Inflammatory macrophage treated with lipopolysaccharide for 4 hours (primary cell): ENCODE measurements at places on chromosomes 3 and 15.

DNA sequence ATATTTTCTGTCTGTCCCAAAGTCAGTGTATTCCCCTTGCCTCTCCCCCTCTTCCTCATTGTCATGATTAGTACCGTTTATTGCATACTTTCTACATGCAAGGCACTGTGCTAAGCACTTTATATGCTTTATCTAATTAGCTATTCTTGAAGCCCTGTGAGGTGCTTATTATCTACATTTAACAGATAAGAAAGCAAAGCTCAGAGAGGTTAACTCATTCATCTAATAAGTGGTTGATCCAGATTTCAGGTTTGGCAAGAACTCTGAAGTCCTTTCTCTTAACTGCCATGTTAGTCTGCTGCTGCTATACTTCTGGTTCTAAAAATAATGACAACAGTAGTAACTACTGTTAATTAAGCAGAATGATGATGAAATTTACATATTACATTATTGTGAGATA, 13.5 kb downstream of the IQGAP1 start:
- DNase-seq, result no peak

GRCh38 chr3:11136830-11137626, 17.3 kb upstream of the HRH1 start:
- DNase-seq, result no peak

DNA sequence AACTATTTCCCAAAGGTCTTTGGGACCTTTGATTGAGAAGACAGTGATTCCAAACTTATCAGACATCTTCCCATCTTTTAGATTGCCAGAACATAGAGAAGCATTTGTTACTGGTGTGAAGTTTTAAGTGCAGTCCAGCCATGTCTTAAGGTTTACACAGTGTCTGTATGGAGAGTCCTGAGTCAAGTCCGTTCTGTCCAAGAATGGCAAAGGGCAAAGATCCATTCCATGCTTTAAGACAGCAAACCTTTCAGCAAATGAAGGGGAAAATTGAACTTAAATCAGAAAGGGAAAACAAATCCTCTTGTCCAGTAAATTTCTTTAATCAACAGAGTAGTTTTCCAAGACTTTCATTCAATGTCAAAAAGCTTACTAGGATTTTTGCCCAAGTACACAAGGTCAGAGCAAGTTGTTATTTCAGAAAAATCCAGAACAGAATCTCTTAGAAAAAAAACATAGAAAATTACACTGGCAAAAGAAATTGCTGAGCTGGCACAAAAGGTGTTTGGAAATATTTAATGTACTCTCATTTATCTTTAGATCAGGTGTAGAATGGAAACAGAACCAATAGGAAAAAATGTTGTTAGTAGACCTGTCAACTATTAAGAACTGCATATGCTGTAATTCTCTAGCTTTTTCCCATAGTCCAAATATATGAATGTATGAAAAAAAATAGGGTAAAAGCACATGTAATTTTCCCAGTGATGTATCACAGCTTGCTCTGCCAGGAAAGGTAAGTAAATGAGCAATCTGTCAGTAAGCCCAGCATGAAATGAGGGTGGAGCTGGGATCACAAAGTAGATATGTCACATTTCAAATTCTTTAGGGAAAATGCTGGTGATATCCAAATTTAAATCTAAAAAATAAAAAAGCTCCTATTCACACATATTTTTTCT, 1099.9 kb downstream of the TUSC7 start:
- DNase-seq, result no peak

DNA sequence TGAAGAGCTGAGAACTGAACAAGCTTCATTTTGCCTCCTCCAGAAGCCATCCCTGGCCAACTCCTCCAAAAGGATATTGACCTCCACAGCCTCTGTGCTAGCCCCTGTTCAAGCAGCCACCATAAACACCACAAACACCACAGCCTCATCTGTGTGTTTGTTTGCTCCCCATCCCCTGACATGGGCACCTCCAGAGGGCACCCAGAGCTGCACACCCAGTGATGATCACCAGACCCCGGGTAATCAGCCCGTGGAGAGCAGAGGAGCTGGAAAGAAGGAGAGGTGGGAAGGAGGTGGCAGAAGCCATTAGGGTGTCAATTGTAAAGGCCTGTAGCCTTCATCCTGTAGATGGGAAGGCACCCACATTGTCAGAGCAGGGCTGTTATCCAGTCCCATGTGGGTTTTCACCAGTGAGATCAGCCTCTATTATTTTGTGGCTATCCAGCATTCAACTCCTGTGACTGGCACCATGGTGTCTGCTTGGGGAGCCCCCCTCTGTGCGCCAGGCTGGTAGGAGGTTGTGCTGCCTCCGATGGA, 6.8 kb upstream of the WNT7A start:
- DNase-seq, result no peak

DNA sequence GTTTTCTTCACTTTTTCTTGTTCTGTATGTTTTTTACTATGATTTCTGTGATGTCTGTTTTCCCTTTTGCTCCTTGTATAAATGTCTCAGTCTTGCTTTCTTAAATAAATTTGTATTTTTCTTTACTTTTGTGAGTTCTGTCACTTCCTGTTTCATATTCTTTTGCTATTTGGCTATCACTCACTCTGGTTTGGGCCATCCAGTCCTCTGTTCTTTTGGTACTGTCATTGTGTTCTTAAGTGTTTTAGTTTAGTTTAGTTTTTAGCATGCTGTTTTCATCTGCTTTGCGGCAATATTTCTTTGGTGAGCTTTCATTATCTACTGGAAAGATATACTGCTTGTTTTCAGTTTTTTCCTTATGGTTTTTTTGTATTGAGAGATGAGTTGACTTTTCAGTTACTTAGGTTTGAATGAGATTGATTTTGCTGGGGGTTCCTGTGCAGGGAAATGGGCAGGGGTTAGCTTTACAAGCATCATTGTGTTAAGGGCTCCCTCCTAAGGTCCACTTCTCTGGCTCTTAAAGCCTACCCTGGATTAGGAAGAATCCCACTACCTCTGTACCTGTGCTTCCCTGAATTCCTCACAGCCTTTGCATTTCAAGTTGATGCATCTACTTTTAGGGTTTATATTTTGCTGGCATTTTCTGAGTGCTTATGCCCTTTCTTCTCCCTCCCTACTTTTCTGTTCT, 35.1 kb downstream of the PDCD6IP start:
- no peak for DNase-seq

DNA sequence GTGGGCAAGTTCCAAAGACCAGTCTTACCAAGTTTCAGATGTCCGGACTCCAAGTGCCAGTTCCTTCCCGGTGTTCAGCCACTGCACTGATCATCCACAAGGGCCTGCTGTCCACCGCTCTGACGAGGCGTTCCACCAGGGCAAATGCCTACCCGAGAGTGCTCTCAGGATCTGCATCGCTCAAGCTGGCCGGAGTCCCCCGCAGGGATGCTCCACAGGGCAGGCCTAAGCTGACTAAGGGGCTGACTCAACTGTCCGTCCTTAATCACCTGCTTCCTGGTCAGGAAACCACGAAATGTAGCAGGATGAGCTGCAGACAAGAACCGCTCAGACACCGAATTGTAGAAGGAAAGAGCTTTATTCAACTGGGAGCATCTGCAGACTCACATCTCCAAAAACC, 341.6 kb downstream of the KCNH8 start:
- DNase-seq, result no peak

GRCh38 chr3:156479604-156480003, 75.3 kb downstream of the SSR3 start:
- no peak for DNase-seq
